ENCODE measurements at places on chromosomes 6 and 20. TPM values are rescaled to one million over a fixed set of nuclear protein-coding genes. Genes with fewer than 3 reads are reported as not detected.

Gene NCOA3
- 76.0 TPM for total RNA-seq

Gene GUCA1A
- total RNA-seq = 0.21 TPM

Gene SLC22A23
- 1.5 TPM for total RNA-seq

Gene ECT2L
- not detected for total RNA-seq

Gene GRIK2
- not detected for total RNA-seq

Gene TUBB1
- total RNA-seq = not detected

Gene PROKR2
- not detected for total RNA-seq

Gene NKAIN2
- not detected for total RNA-seq

GRCh38 chr20:41353530-41353929 is 12.9 kb downstream of the LPIN3 start:
- DNase-seq = no peak

DNA sequence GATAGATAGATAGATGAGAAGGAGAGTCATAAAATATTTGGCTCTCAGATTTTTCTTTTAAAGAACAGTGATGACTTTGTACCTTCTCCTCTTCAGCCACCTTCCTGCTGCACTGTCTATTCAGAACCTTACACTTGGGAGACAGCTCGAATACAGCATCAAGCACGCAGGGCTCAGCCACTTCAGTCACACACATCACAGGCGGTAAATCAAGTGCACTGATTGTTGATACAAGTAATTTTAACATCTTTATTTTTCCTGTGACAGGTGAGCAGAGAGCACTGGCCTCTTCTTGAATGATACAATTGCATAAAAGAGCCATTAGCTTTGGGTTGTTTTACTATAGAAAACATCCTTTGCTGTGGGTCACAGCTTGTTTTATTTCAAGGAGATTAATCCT is 1118.5 kb upstream of the EYS start:
- DNase-seq = no peak

DNA sequence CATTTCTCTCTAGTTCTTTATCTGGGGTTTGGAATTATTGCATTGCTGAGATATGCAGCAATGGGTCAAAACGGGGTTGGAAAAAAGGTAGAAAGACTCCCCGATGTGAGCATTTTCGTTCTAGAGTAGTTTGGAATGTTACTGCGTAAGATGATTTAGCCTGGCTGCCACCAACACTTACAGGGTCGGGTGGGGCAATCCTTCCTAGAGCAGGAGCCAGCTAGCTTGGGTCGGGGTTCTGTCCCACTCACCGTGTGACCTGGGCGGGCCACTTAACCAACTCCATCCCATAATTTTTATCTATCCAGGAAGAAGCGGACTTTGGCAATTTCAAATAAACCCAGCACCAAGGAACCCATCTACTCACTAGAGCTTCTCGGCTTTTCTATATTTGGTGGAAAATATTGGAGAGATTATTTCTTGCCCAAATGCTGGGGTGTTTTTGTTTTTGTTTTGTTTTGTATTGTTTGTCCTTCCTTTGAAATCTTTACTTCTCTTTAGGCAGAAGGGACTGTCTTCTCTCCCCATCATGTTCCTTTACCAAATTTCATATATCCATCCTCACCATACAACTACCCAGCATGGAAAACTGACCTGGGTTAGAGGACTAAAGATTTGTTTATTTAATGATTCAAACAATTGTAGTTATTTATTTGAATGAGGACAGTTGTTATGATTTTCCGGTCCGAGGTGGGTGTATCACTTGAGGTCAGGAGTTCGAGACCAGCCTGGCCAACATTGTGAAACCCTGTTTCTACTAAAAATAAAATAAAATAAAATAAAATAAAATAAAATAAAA is 72.4 kb downstream of the GPX5 start:
- DNase-seq = no peak

DNA sequence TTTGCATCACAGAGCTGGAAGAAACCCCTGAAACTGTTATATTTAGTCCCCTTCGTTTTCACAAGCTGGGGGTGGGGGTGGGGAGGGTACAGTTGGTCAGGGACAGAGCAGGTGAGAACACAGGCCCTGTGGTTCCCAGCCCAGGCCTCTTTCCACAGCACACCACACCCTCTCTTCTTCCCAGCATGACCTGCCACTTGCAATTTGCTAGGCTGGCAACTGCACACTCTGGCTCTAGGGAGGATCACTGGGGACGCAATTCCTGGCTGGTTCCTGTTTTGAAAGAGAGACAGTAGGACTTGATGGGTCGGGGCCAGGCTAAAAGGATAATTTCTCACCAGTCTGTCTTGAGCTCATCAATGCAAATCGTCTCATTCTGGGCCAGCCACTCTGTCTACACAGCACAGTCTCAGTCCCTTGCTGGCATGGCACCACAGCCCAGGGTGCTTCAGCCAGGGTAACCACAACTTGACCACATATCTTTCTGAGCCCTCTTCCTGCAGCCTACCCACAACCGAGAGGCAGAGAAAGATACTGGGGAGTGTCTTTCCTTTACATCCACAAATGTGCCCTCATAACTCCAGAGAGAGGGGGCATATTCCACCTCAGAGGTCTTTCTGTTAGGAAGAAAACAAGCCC is 41.7 kb upstream of the EMILIN3 start:
- peak; percentile 8 for DNase-seq

GRCh38 chr6:33168639-33169038 is 23.6 kb downstream of the COL11A2 start:
- DNase-seq = no peak

GRCh38 chr6:35311390-35312075 is 13.9 kb downstream of the DEF6 start:
- peak; percentile 61 for DNase-seq

DNA sequence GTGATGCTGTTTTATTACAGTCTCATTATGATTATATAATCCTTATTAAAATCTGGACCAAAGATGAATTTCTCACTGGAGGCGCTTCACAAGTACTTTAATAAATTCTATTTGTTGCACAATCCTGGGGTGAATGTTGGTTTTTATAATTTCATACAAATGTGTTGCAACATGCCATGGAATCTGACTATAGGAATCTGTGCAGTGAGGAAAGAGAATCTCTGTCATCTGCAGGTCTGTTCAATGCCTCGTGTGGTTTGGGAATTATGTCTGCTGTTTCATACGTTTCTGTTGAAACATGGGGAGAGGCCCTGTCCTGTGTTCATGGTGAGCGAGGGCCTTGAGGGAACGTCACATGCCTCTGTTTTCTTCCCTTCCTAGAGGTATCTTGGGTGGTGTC is 277.3 kb downstream of the CDH4 start:
- no peak for DNase-seq

- DNase-seq = no peak
Measured at GRCh38 chr6:138035070-138035469, 72.1 kb downstream of the PERP start.

DNA sequence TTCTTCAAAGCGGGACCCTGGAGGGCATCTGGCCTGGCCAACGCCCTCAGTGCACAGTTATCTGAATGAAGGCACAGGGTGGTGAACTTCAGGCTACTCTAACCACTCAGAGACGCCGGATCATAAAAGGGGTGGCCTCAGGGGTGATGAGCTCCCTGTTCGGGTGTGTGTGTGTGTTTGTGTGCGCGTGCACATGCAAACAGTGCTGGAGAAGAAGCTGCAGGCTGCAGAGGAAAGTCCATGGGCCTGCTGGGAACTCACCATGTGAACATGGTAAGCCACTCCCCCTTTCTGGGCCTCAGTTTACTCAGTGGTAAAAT is 42.0 kb downstream of the KIAA1755 start:
- DNase-seq = no peak

DNA sequence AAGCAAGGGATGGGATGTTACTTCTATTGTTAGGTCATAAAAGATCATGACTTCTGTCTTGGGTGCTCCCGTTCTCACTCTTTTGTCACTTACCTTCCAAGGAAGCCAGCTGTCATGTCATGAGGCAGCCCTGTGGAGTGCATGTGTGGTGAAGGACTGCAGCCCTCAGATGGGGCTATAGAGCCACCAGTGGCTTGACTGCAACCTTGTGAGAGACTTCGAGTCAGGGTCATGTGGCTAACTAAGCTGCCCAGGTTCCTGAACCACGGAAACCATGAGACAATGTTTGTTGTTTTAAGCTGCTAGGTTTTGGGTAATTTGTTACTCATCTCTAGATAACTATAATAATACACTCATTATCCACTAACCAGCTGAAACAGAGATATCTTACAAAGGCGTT is 477.1 kb downstream of the BTBD3 start:
- DNase-seq = no peak
